NCI-H446 treated with DMSO at 0.1 percent for 48 hours (cell line): ENCODE measurements at places on chromosomes 3 and 15.

- DNase-seq, result no peak
Observed at GRCh38 chr15:98712845-98713584, 64.7 kb downstream of the IGF1R start.

GRCh38 chr3:127132876-127133275, 60.1 kb upstream of the PRR23E start:
- no peak for DNase-seq

- DNase-seq, result no peak
Observed at GRCh38 chr15:66241087-66241907, 12.3 kb downstream of the MEGF11 start.

- DNase-seq, result no peak
Observed at GRCh38 chr3:39139442-39139841, 13.9 kb downstream of the CSRNP1 start.

DNA sequence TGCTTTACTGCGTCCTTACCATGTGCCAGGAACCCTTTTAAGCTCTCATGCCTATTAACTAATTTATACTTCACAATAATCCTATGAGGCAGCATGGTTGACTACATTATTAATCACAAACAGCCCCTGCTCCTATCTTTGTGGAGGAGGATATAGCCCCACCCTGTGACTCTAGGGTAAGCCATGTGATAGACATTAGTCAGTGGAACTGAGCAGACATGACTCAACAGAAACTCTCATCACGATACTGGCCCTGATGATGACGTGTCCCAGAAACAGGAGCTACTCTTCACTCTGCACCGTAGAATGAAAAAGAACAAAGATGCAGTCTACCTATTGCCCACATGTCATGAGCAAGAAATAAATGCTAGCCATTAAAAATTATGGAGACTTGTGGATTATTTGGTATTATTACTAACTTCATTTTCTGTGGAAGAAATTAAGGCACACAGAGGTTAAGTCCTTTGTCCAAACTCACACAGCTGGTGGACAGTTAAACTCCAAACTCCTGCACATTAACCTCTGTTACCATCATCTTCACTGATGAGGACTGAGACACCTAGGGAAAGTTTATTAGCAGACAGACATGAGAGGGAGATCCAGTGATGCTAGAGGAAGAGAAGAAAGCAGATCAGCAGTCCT, 51.2 kb downstream of the CFAP20DC start:
- no peak for DNase-seq

DNA sequence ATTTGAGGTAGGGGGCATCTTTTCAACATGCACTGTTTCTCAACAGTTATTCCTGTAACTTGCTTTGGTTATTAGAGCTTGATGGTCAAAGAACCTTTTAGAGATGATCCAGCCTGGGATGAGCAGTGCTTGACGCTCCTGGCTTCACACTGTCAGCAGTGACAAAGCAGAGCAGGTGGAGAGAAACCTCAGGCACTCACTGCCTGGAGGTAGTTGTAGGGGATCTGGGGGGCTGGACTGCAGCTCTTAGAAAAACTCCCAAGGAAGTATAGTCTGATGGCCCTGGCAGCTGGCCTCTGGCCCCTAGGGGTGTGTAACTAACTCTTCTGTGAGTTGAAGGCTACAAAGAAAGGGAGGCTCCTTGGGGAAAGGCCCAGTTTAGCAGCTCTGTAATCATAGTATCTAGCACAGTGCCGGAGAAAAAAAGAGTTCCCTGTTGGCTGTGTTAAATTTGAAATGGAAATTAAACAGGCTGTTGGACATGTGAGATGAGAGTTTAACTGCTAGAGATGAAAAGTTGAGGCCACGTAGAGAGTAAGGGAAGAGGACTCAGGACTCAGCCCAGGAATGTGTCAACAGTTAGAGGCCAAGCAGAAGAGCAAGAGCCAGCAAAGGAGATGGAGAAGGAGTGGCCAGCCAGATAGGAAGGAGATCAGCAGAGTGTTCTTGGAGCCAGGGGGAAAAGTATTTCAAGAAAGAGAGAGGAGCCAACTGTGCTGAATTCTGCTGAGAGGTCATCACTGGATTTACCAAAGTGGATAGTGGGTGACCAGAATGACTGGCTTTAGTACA, 14.2 kb downstream of the OXNAD1 start:
- no peak for DNase-seq

- DNase-seq, result no peak
Observed at GRCh38 chr3:5488771-5489170, 301.3 kb downstream of the EDEM1 start.

DNA sequence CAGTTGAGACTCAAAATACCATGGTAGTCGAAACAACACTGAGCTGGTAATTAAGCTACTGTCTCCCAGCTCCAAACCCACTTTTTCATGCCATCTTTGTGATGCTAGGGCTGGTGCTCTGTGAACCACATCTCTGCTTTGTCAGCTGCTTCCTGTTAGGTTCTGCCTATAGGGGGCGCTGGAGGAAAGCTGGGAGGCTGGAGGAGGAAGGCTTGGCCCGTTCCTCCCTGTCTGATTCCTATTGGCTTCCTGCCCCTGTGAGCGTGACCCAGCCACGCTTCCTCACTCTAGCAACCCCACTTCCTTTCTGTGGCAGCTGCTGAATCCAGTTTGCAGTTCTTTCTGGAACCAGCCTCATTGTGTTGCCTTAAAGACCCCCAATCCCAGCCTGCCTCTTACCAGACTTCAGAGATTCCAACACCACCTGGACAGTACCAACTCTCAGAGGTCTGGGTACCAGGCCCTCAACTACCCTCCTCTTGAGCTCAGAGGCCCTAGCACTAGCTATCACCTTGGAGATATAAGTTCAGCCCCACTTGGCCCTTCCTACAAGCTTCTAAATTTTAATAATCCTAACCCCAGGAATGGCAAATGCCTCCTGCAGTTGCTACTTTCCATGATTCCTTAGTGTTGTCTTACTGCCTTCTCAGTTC, 120.9 kb downstream of the ERC2 start:
- peak; percentile 8 for DNase-seq

DNA sequence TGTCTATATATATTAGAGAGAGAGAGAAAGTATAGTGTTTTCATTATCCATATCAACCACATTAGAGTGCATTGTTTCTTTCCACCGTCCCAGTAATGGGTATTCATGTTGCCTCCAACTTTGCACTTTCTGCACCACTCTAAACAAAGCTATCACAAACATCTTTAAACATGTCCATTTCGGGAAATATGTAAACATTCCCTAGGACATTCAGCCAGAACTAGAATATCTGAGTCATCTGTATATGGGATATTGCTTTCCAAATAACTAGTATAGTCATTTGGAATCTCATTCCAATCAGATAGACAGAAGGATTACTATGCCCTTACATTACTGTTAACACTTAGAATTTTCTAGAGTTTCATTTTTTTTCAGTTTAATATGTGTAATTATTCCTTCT, 914.9 kb upstream of the EPHA6 start:
- no peak for DNase-seq

- DNase-seq, result no peak
Observed at GRCh38 chr3:9583792-9584191, 30.2 kb upstream of the LHFPL4 start.

DNA sequence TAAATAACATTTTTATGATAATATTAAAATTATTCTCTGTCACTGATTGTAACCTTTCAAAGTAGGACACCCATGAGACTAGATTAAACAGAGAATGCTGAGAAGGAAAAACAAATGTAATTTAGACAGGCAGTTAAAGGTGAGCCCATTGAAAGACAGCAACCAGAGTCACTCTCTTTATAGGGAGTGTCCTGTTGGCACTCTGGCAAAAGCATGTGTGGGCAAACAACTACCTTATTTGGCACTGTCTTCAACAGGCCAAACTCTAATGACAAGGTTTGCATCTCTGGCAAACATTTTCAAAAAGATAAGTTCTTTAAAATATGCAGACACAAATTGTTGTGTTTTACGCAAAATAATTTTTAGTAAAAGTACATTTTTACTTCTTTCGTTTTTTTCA, 29.8 kb downstream of the NFKBIZ start:
- no peak for DNase-seq

GRCh38 chr3:124765197-124765840, 35.1 kb downstream of the UMPS start:
- DNase-seq, result no peak

- DNase-seq, result no peak
Observed at GRCh38 chr15:62821384-62822131, 221.0 kb upstream of the TPM1 start.

GRCh38 chr15:31305375-31305774, 21.3 kb upstream of the KLF13 start:
- DNase-seq, result no peak

- no peak for DNase-seq
Observed at GRCh38 chr3:178439504-178439903, 96.7 kb upstream of the KCNMB2 start.

DNA sequence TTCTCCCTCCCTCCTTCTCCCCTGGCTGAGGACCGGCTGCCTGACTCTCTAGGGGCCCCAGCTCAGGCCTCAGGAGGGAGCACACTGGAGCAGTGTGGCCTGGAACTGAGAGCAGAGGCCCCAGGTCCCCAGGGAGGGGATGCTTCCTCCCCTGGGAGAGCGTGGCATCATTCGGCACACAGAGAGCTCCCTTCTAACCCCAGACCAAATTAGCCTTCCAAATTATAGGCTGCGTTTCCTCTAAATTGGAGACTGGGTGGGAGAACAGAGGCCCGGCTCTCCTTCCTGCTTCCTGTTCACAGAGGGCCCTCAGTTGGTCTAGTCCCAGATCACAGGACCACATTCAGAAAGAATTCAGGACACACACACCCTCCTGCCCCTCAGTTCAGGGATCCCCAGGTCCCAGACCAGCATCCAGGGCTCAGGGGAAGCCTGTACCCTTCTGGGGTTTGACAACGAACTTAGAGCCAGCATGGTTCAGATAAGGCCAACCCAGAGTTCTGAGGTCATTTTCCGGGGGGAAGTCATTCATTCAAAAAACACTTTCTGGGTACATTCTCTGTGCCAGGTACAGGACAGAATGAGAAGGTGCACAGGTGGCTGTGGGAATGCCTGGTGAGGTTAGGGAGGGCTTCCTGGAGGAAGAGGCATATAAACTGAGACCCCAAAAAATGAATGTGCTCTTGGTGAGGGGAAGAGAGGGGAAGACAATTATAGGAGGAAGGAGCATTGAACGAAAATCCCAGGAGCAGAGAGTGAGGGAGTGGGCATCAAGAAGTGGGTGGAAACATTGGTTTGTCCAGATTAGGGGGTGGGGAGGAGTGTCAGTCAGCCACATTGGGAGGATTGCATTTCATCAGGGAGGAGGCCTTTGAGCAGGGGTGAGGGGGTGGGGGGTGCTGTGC, 28.4 kb upstream of the RPL29 start:
- DNase-seq, result no peak

DNA sequence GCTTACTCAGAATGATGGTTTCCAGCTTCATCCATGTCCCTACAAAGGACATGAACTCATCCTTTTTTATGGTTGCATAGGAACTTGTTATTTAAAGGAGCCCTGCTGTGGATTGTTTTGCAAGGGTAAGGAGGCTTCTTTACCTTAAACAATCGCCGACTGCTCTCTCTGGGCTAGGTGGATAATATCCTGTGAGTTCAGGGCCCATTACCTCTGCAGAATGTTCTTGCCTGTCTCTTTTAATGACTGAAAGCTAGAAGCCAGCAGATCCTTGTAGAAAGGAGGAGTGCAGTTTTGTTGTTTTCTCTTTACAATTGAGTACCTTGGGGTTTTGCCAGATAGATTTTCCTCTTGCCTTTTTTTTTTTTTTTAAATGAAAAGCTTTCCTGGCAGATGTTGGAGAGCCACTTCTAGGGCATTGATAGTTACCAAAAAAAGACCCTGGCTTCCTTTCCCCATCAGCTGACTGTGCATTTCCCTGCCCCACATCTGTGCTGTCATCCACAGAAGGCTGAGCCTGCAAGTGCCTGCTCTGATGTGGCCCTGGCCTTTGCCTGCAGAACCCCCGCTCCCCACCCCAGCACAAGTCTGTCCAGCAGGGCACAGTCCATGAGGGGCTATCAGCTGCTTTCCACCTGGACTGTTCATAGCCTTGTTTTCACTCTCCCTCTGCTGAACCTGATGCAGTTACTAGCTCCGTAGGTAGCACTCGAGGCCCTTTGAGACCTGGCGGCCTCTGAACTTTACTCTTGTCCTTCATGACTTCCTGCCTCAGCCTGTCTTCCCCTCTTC, 113.1 kb downstream of the CHCHD6 start:
- DNase-seq, result peak; percentile 40

- DNase-seq, result no peak
Observed at GRCh38 chr3:38396239-38396638, 49.7 kb downstream of the XYLB start.

GRCh38 chr3:30934208-30934550, 39.7 kb upstream of the GADL1 start:
- DNase-seq, result no peak

DNA sequence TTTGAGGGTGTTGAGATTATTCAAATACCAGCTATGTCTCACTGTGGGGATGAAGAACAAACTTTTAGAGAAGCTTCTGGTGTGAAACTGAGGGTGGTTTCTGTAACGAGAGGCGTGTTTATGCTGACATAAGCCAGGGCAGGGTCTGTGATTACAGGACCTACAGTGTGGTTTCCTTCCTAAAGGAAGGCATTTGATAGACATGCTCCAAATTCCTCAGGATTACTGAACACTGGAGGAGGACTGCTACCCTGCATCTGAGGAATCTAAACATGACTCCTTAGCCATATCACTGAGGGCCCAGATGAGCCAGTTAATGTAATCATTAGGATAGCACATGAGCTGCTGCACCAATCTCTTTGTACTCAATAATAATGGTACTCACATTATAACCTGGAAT, 328.4 kb upstream of the UMPS start:
- DNase-seq, result no peak

DNA sequence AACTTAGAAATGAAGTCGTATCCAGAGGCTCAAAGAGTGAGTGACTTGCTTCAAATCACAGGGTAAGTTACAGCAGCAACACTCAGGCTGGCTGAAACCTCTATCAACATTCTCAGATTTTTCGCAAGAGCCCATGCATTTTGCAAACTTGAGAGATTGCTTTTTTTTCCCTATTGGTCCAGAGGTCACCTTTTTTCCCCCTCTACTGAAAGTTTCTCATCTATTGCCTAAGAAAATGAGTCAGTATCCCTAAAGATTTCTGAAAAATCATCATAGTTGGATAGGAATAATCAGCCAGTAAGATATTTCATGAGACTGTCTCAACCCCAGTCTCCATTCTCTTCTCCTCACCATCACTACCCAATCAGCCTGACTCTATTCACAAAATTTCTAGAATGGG, 410.6 kb downstream of the FOXP1 start:
- no peak for DNase-seq

GRCh38 chr3:187150599-187150998, 11.3 kb upstream of the RPL39L start:
- no peak for DNase-seq
